ENCODE measurements at places on chromosomes 3 and 15.

DNA sequence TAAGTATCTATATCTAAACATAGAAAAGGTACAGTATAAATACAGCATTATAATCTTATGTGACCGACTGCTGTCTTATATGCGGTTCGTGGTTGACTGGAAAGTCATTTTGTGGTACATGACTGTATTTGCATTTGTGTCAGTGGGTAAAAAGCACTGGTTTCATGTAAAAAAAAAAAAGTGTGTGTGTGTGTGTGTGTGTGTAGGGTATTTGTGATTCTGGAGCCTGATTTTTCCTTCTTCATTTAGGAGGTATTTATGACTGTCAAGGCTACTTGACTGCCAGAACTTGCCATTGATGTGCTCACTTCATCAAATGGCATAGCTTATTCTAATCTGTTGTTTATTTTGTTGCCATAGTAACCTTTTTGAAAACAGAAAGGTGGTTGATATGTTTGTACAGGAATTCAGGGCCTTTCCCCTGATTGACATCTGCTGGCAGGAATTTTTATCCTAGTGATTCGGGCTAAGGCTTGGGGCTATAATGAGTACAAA is 63.2 kb downstream of the AKAP13 start:
- peak; percentile 22 for DNase-seq

DNA sequence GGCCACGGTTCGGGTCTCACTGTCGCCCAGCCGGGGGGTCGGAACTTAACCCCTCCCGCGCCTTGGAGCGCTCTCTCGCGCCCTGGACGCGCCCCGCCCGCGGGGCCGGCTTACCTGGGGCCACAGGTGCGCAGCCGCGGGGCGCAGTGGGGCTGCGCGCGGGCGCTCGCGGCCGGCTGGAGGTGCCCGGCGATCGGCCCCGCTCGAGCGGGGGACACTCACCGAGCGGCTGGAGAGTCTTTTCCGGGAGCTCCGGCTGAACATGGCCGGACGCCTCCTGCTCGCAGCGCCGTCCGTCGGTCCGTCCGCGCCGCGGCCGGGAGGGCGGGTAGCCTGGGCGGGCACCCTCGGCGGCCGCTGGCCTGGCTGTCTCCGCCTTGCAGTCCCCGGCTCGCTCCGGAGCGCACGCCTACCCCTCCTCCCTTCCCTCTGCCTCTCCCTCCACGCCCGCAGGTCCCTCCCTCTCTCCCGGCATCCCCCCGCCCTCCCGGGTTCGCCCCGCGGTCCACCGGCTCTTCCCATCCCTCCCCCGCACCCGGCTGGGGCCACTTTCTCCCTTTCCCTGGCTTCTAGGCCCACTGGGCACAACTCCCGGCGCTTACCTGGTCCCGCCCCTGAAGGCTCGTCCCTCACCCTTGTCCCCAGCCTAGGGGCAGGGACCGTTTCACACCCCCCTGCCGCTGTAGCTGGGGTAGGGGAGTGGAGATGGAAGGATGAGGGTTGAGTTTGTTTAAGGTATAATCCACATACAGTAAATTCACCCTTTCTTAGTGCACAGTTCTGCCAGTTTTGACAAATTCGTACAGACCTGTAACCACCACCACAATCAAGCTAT is 220.1 kb upstream of the PRICKLE2 start:
- DNase-seq: no peak

- DNase-seq: no peak
Measured at GRCh38 chr3:194612221-194612620, 21.0 kb downstream of the TMEM44 start.

GRCh38 chr3:32262201-32262600 is 23.7 kb downstream of the CMTM8 start:
- DNase-seq: no peak

- no peak for DNase-seq
Measured at GRCh38 chr3:116808725-116809124, 99.1 kb downstream of the TUSC7 start.

GRCh38 chr15:24039683-24040082 is 352.6 kb upstream of the NDN start:
- DNase-seq: no peak

Data from naive thymus-derived CD8-positive, alpha-beta T cell (primary cell).